Uterine smooth muscle cell (primary cell): ENCODE measurements at places on chromosomes 1 and 21. TPM values are rescaled to one million over a fixed set of nuclear protein-coding genes. Genes with fewer than 3 reads are reported as not detected.

Gene KHDC4
- total RNA-seq = 35.7 and 36.5 TPM in 2 replicates

Gene DIO1
- total RNA-seq = not detected in 2 replicates

Gene ACADM
- 32.1 and 36.2 TPM in 2 replicates for total RNA-seq

Gene HES3
- not detected in 2 replicates for total RNA-seq

Gene SPRR2B
- total RNA-seq = not detected in 2 replicates

Gene HSD3B2
- total RNA-seq = not detected in 2 replicates

Gene EVI5
- total RNA-seq = 33.4 and 40.5 TPM in 2 replicates

Gene RAB3B
- total RNA-seq = 24.7 and 43.3 TPM in 2 replicates

Gene S100A8
- total RNA-seq = not detected in 2 replicates

Gene SNX7
- 35.2 and 48.1 TPM in 2 replicates for total RNA-seq

Gene CRNN
- total RNA-seq = not detected in 2 replicates

Gene CHI3L1
- 22.4 and 400 TPM in 2 replicates for total RNA-seq

Gene NPR1
- total RNA-seq = 1.1 and 4.1 TPM in 2 replicates

Gene CLSTN1
- total RNA-seq = 77.5 and 138 TPM in 2 replicates

Gene INAVA
- not detected in 2 replicates for total RNA-seq

Gene UTS2
- 0.12 TPM in 1 of 2 replicates, not detected in the other for total RNA-seq

Gene PADI1
- under 0.01 TPM in 1 of 2 replicates, not detected in the other for total RNA-seq

Gene RHOU
- total RNA-seq = 2.1 and 2.4 TPM in 2 replicates

Gene S100A7A
- total RNA-seq = not detected in 2 replicates

Gene ERICH3
- not detected in 2 replicates for total RNA-seq

Gene FAM229A
- total RNA-seq = 0.77 and 1.00 TPM in 2 replicates

Gene FNDC5
- 0.22 and 1.9 TPM in 2 replicates for total RNA-seq
